ENCODE measurements at places on chromosomes 1 and 21. TPM values are rescaled to one million over a fixed set of nuclear protein-coding genes. Genes with fewer than 3 reads are reported as not detected.
A peak's percentile ranks its signal among the peaks of the same experiment; 100 is the strongest.

DNA sequence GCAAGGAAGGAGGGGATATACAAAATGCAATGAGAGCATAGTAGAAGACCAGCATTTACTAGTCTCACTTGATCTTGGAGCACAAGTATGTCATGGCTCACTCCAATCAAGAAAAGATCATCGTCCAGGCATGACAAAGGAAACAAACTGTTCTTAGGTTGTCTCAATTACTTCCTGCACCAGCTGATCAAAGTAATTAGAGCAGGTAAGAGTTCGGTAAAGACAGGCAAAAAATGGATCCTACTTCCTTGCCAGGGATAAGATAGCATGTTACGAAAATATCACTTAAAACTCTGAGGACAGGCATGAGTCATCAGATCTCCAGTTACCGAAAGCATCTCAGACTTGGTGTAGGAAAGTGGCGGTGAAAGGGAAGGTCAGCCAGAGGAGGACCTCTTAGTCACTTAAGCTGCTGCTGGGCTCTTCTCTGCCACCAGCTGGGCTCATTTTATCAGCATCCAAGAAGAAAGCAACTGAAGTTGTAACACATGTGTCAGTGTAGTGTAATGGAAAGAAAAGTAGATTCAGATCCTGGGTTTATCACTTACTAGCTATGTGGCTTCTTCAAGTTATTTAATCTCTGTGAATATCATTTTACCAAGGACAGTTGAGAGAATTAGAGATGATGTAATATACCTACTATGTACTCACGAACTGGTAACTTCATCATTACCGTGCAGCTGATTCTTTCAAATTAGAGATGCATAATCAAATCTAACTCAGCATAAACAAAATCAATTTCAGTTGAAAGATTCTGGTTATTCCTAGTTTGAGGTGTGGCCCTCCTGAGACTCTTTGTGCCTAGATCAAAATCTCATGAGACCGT, 46.8 kb downstream of the XCL1 start:
- H3K36me3 ChIP-seq, result no peaks in the 10 kb centered on the region
- no peaks in the 10 kb centered on the region for H3K27me3 ChIP-seq
- H3K4me3 ChIP-seq, result no peak overlapping the region

- H3K27ac ChIP-seq, result no peak overlapping the region
- H3K4me3 ChIP-seq, result no peak overlapping the region
- H3K27me3 ChIP-seq, result no peaks in the 10 kb centered on the region
- no peaks in the 10 kb centered on the region for H3K36me3 ChIP-seq
- H3K4me1 ChIP-seq, result peaks cover 23% of the 10 kb centered on the region
- no peak for DNase-seq
Observed at GRCh38 chr1:161021970-161022353, 1.0 kb upstream of the F11R start.

GRCh38 chr1:42921769-42922168, 36.9 kb downstream of the SLC2A1 start:
- H3K4me1 ChIP-seq, result peaks cover 14% of the 10 kb centered on the region
- H3K27ac ChIP-seq, result no peak overlapping the region
- no peak overlapping the region for H3K4me3 ChIP-seq
- no peaks in the 10 kb centered on the region for H3K27me3 ChIP-seq

DNA sequence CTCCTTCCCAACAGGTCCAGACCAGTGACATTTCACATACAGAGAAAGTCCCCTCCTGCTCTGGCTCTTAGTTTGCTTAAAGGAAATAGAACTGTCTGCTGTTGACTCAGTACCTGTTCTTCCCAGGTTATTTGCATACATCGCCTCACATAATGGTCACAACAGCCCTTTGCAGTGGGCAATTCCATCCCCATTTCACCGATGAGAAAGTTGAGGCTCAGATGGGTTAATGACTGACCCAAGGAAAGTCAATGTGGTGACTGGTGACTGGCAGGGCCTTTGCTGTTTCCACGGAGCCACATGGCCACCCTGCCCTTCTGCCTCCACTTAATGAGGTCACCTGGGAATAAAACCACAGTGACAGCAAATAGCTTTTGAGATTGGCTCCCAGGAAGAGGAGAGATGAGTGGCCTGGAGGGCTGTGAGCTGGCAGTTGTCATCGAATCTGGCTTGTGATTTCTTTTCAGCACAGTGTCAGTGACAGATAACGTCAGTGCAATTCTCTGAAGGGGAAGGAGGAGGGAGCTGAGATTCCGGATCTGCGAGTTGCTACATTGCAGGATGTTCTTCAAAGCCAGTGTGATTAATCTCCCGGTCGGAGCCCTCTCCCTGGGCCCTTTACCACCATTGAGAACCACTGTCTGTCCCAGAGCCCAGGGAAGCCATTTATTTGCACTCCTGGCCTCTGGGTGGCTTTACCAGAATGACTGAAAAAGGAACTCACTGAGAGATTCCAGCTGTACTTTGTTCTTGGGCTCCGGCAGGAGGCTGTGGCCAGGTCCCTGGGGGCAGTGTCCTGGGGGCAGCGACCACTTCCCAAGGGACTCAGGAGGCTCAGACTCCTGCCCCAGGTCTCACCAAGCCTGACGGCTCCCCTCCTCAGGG, 117.2 kb downstream of the CNIH3 start:
- H3K36me3 ChIP-seq, result no peaks in the 10 kb centered on the region
- peak overlapping the region; percentile 29 for H3K27ac ChIP-seq
- H3K4me1 ChIP-seq, result no peaks in the 10 kb centered on the region
- no peaks in the 10 kb centered on the region for H3K27me3 ChIP-seq
- no peak for DNase-seq

DNA sequence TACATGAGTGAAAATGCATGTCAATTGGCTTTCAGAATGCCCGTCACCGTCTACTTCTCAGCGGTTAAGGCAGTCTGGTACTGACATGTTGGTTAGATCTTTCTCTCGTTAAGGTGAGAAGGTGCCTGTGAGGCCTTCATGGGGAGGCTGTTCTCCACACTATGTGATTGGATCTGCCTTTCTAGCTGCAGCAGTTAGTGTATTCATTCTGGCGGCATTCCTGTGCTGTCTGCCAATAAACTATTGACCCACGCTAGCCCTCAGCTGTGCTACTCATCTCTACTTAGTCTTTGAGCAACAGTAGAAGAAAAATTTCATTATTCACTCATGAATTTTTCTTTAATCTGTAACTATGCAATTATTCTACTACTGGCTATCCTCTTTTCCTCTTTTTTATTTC, 32.0 kb downstream of the CCSAP start:
- DNase-seq, result no peak
- no peaks in the 10 kb centered on the region for H3K4me1 ChIP-seq
- H3K4me3 ChIP-seq, result no peak overlapping the region
- peaks cover 71% of the 10 kb centered on the region for H3K36me3 ChIP-seq

MNDA gene
- 9.3 TPM for polyA plus RNA-seq

SLFNL1 gene
- polyA plus RNA-seq, result 0.21 TPM

MXRA8 gene
- polyA plus RNA-seq, result 44.8 TPM

Measured in spleen (tissue), 13 donors.